Stimulated activated CD4-positive, alpha-beta T cell treated with anti-CD3 and anti-CD28 coated beads, TNF-alpha, amount 100 ng/mL, for 24 hours (primary cell): ENCODE measurements at places on chromosomes 3 and 15.

DNA sequence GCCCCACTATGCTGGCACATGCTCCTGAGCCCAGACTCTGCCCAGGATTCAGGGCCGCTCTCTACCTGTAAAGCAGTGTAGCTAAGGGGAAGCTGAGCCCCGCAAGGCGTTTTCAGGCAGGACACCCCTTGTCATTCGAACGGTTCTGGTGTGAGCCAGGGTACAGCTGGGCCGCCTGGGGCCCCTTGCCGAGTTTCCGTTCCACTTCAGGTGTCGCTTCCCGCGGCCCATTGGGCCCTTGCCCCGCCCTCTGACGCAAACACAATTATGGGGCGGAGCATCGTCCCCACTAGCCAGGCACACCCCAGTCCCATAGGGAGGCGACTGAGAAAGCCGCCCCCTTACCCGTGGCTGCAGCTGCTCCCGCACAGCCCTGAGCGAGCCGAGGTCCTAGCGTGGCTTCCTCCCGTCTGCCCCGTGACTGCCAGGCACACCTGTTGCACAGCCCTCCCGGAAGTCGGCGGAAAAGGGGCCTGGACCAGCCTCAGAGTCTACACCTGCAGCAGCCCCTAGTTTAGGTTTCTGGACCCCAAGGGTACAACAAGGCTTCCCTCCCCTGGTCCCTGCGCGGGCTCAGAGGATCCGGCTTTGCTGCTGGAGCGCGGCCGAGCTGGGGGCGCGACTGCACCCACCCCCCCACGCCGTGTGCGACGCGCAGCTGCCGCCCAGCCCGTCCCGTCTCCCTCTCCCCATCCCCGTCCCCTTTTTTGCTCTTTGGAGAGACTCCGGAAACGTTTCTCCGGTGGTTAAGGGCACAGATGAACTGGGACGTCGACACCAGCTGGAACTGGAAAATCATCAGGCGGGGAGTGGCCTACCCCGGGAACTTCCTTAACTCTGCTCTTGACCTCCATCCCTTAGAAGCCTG lies at the start of gene PLSCR2:
PLSCR2 (minus strand) TSS at position 412 of the 868 bp plus-strand sequence. CDS start 9,657 bp downstream, outside the sequence.
- DNase-seq, result peak; percentile 64

GRCh38 chr3:60743631-60744164 lies 507.6 kb downstream of the FHIT start:
- no peak for DNase-seq

- DNase-seq, result no peak
These were observed 31.9 kb upstream of the ZNF280D start for GRCh38 chr15:56765251-56765650.

- no peak for DNase-seq
These were observed 63.1 kb downstream of the FOXP1 start for GRCh38 chr3:71520161-71521020.

GRCh38 chr3:119613201-119613600 lies 15.5 kb downstream of the PLA1A start:
- DNase-seq, result no peak

DNA sequence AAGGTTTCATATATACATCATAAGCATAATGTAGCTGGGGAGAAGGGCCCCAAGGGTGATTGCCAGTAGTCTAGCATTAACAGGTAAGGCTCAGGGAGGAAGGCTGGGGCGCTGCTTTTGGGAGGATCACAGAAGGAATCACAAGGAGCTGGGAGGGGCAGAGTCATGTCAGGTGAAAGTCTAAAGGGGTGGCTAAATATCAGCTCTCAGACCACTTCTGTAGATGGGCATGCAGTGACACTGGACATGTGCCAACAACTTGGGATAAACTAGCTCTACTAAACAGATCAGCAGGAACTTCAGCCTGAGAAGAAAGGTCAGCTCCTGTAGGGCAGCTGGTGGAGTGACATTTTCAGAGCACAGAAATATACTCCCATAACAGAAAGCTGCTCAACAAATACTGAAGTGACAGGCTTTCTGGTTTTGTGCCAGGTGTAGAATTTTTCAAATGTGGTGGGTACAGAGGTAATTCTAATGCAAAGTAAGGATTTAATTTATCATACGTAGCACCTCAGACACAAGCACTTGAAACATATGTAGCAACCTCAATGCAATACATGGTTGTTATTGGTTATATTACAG lies 79.4 kb downstream of the PEX5L start:
- no peak for DNase-seq

DNA sequence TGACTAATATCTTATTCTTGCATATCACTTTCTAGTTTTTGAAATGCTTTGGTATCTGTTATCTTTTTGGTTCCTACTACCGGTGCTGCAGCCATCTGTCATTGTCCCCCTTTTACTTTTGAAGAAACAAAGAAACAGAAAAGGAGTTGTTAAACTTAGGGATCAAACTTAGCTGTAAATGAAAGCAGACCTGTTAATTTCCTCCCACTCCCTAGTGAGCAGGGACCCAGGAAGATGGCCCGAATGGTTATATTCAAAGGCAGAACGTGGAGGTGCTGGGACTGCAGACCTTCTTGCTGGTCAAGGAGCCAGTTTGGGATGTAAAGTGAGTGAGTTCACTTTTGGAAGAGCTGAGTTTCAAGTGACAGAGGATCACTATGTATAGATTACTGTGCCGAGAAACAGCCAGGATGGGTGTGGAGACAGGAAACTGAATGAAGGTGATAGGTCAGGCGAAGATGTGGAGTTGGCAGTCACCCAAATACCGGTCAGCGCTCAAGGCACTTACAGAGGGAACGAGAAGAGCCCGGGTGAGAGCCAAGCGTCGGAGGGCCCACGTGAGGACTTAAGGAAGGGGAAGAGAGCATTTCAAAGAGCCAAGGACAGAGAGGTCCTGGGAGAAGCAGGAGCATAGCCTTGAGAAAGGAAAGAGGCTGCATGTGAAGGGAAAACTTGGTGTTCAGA lies 20.1 kb downstream of the KBTBD8 start:
- DNase-seq, result no peak

- DNase-seq, result no peak
These were observed 2.5 kb upstream of the FSIP1 start for GRCh38 chr15:39785139-39785538.

DNA sequence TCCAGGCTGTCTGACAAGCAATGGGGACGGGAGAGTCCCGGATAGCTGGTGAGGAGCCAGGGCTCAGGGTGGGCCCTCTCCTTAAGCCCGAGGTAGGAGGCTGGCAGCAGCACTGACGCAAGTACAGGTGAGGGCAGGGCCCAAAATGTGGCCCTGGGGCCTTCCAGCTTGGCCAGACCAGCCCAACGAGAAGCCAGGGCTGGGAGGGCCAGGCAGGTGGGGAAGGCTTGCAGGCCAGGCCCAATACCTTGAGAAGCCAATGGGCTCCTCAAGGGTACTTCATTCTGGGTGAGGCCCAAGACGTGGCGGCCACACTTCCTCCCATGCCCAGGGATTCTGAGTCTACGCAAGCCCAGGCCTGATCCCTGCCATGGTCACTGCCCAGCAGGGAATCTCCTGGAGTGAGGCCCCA lies 37.2 kb downstream of the AMOTL2 start:
- DNase-seq, result no peak

DNA sequence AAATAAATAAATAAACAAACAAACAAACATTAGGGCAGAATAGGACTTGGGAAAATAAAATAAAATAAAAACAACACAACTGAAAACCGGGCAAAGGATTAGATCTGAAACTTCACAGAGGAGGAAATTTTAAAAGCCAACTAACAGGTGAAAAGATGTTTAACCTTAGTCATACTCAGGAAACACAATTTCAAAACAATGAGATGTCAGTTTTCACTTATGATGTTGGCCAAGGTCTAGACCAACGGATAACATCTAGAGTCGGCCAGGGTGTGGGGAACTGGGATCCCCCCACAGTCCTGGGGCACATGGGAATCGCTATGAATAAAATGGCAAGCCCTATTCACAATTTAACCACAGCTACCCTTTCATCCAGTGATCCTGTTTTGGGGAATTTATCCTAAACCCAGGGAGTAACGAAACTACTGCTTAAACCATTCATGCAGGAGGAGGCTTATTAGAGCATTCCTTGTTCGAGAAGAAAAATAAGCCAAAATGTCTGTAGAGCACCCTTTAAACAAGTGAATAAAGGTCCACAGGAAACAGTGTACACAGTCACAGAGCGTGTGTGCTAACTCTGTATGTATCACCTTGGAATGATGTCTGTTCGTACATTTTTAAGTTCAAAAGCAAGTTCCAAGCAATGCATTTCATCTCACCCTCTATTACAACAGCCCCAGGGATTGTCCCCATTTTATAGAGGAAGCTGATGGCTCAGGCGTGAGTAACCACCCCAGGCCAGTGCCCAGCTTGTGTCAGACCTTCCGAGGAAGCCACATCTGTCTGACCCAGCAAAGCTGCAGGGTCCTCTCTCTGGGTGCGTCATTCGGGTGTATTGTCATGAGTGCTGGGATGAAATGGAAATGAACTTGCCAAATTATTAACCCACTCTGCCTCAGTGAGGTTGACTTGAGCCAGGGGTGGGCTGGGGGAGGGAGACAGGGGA lies 6.3 kb upstream of the ANPEP start:
- no peak for DNase-seq

GRCh38 chr3:177633671-177634207 lies 436.5 kb upstream of the TBL1XR1 start:
- no peak for DNase-seq

- no peak for DNase-seq
These were observed 137.9 kb downstream of the DNAJB8 start for GRCh38 chr3:128328546-128329458.

- DNase-seq, result no peak
These were observed 46.8 kb upstream of the TBC1D23 start for GRCh38 chr3:100213891-100214573.

- DNase-seq, result no peak
These were observed 138.9 kb downstream of the APBA2 start for GRCh38 chr15:29024662-29025061.

GRCh38 chr3:100150473-100150872 lies 36.2 kb upstream of the FILIP1L start:
- no peak for DNase-seq

GRCh38 chr15:31867536-31868442 lies 162.5 kb upstream of the CHRNA7 start:
- DNase-seq, result peak; percentile 23

DNA sequence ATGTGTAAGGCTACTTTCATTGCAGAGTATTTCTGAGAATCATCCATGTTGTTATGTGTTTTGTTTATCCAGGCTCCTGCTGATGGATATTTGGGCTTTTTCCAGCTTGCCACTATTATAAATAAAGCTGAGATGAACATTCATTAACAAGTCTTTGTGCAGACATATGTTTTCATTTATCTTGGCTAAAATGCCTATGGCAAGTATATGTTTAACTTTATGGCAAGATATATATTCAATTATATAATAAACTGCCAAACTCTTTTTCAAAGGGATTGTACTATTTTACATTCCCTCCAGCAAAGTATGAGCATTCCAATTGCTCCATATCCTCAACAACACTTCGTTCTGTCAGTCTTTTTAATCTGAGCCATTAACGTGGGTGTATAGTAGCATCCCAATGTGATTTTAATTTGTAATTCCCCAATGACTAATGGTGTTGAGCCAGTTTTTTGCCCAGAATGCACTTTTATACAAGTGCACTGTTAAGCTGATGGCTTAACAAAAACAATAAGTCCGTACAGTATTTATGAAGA lies 452.4 kb downstream of the SHQ1 start:
- DNase-seq, result no peak

DNA sequence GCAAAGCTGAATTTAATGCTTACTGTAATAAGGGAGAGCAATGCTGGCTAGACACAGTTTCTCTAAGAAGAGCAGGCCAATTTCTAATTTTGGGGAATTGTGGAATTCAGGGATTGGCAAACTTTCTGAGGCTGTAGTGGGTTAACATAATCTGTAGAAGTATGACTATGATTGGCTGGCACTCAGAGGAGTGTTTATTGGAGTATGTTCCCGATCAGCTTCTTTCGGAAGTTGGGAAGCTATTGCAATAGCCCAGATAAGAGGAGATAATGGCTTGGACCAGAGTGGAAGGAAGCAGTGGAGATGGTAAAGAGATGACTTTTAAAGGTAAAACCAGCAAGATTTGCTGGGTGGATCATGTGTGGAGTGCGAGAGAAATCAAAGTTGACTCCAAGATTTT lies 19.4 kb downstream of the TMOD3 start:
- DNase-seq, result no peak

DNA sequence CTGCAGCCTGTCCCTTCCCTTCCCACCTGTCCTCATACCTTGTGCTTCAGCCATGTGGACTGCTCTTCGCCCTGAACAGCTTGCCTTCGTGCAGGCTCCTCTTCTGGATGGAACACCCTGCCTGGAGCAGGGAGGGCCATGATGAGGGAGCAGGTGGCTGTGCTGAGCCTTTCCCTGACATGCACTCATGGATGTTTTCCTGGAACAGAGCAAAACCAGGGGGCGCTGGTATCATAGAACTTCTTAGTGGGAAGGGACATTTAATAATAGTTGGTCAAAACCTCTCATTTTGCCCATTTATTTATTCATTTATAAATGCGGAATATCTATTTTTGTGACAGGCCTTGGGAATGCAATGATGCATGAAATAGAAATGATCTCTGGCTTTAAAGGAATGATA lies 149.3 kb downstream of the CACNA1D start:
- DNase-seq, result no peak

- no peak for DNase-seq
These were observed 59.6 kb downstream of the UBP1 start for GRCh38 chr3:33380653-33381052.

GRCh38 chr3:123841476-123842238 lies 42.5 kb downstream of the MYLK start:
- DNase-seq, result no peak

GRCh38 chr3:117117188-117117936 lies 407.8 kb downstream of the TUSC7 start:
- DNase-seq, result no peak

DNA sequence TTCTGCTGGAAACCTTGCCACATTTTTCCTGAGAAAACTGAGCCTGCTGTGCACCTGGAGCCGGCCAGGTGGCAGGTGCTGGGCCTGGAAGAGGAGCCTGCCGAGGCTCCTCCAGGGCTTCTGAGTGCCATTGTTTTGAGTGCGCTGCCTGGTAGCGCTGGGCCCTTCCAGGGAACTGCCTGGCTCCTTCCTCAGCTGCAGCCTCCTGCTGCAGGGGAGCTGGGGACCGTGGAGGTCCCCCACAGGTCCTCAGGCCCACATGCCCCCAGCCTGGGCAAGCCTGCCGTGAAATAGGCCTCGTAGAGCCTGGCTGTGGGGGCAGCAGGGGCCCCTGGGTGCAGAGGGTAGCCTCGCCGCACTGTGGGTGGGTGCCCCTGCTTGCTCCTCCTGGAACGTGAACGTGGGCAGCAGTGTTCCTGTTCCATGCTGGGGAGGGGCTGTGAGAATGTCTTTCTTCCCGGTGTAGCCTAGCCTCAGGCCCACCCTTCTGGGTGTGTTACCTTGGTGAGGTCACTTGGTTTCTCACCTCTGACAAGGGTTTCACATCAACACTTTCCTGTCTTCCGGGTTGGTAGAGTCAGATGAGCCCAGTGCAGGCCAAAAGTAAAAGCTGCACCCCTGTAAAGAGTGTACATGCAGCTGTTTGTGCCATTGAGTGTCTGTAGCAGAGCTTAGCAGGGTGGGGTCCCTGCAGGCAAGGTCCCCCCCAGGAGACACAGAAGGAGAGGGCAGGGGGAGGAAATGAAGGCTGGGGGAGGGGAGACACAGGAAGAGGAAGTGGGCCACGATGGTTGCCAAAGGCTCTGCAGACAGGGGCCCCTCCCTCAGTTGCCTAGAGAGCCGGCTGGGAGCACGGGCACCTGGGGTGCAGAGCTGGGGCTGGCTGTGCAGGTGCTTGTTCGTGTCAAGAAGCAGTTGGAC lies 34.5 kb downstream of the KLF13 start:
- no peak for DNase-seq
